Activated T-helper 1 cell treated with anti-CD3 and anti-CD28 coated beads, Interleukin-2, amount 50 U/mL, for 16 hours (primary cell): ENCODE measurements at places on chromosomes 12 and 14.

DNA sequence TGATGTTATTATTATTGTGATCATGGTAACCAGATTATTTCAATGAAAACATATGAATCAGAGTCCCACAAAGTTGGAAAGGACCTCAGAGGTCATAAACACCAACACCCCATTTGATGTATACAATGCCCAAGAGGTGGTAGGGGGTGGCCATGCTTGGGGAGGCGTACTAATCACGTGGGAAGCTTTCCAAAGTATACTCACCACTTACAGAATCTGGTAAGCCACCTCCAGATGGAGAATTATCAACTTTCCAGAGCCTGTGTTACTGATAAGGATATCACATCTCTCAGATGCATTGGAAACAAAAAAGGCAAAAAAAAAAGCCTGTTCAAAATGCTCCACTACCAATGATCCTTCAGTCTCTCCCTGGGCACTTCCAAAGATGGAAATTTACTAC is 8.4 kb downstream of the DAD1 start:
- DNase-seq = no peak

DNA sequence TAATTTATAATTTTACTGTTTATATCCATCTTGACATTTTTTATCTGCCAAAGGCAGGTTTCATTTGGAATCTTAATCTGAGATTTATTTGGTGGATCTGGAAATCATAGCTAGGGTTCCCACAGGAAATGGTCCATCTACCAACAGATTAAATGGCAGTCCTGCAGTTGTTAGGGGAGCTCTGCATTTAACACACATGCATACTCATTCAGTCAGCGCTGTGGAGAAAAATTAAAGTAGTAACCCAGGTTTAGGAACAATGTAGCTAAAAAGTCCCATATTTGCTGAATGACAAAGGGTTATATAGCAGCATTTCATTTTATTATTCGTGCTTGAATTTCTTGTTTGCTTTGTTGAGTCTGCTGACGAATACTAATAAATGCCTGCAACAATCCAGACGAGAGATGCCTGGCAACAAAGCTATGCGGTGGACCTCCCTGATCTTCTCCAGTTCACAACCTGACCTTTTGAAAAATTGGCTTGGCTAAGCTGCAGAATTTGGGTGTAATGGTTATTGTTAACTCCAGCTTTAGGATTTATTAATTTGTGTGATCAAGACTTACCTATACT is 59.8 kb downstream of the MIPOL1 start:
- no peak for DNase-seq

DNA sequence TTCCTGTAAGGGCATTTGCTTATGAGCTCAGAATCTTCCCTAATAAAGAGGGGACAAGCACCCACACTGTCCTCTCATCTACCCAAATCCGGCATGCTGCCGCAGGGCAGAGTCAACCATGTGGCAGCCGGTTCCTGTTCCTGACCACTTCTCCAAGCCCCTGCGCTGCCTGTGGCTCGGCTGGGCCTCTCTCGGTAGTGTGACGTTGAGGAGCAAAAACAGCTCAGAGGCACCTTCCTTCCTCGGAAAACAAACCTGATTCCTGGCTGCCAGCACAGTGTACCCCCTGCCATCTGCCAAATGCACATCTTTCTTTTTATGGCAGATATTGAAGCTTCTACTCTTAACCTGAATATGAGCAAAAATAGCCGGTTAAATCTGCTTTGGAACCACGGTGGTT is 50.5 kb downstream of the CFAP251 start:
- DNase-seq = no peak

- DNase-seq = no peak
Measured at GRCh38 chr12:51392556-51393237, 1.5 kb upstream of the GALNT6 start.

DNA sequence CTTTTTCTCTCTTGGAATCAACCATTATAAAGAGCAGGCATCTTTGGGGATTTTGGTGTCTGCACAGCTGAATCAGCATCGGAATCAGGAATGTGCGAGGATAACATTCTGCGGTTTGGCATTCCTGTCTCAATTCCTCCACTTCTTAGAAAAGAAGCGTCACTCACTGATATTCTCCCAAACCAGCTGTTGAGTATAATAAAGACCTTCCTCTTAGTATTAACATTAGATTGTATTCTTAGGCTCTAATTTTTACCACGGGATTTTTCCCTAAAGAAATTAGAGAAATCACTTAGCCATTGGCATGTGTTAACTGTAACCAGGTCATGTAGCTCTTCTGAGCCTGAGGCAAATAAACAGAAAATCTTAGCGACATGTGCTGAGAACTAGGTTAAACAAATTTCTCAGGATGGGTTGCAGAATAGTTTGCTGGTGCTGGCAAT is 128.7 kb downstream of the TMX1 start:
- DNase-seq = no peak

DNA sequence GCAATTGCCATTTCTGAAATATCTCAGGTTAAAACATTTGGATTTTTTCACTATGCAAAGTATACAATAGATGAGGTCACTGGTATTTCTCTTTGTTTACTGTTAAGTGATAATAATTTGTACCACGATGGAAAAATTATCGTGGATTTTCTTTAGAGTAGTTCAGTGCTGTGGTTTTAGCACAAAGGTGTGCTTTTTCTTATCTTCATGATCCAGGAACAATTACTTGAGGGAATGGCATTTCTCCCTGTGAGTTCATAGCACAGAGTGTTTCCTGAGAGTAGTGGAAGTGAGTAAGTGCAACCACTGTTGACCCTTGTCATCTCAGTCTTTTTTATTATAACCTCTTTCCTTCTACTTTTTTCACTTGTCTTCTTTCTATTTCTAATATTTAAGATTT is 86.8 kb downstream of the FGD4 start:
- DNase-seq = no peak

DNA sequence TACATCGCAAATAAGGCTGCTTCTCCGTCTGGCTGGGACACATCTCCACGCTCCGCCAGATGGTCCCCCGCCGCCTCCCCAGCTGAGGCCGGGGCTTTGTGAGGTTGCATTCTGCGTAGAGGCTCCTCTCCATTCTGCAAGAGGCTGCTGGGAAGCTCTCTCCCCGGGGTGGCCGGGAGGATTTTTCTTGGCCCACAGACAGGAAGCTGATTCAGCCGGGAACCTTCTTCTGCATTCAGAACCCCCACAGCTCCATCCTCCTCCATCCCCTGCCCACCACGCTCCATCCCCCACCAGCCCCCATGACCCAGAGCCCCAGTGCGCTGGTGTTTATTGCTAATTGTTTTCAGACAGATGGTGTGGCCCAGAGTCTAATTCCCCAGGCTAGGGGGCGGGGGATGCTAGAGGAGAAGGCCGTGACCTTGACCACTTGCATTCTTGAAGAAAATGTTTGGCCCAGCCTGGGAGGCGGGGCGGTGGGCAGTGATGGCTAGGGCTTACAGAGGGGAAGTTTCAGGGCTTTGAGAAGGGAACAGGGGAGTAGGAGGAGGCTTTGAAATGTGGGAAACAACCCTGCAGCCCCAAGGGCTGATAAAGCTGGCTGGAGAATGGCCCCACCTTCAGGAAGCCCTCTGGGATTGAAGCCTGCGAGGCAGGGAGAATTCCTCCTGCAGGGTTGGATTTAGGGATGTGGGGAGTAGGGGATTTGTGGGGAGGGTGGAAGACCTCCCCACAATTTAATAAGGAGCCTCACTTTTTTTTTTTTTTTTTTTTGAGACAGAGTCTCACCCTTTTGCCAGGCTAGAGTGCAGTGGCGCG is 88.5 kb upstream of the NCOR2 start:
- DNase-seq = no peak

GRCh38 chr14:70671652-70672644 is 30.2 kb downstream of the TTC9 start:
- no peak for DNase-seq

GRCh38 chr12:11729008-11729407 is 79.5 kb downstream of the ETV6 start:
- no peak for DNase-seq

GRCh38 chr12:123468786-123469185 is 10.8 kb downstream of the SNRNP35 start:
- no peak for DNase-seq

DNA sequence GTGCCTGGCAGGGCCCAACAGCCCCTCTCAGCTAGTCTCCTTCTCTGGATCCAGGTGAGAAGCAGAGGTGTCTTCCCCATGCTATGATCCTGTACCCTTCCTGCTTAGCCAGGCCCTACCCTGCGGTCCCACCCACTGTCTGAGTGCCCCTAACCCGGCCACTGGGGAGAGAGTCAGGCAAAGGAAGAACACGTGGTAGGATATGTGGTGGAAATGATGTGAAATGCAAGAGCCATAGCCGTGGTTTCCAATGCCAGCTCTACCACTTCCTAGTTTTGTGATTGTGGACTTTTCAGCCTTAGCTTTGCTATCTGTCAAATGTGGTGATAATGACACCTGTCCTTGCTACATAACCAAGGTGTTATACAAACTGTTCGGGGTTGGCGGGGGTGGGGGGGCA is 15.8 kb downstream of the KRT2 start:
- no peak for DNase-seq

DNA sequence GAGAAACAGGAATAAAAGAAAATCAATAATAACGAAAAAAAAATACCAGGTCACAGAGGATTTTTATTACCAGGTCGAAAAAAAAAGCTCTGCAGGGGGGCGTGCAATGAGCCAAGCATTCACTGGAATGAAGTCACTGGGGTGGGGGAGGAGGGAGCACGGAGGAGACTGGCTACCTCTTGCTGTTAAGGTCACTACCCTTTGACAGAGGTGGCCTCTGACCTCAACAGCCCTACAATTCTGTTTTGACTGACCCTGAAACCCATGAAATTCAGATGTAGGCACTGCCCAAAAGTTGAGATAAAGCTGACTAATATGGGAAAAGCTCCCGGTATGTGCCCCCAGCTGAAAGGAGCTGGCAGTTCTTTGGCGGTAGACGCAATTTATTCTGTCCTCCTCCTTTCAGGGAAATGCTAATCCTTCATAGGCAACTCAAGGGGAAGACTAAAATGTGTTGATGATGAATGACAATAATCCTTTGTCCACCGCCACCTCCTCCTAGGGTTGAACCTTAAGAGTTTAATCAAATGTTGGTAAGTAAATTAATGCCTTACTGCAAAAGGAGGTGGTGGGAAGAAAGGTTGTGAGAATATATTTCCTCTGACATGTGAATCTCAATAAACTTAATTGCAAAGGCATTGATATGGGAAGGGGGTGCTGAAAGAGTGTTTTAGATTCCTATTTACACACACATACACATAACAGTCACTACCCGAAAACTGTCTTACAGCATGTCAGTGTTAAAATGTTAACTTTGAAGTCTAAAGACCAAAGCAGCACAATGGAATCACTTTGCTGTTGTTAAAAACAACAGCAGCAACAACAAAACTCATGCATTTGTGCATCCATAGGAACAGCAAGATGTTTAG is 6.3 kb upstream of the RIC8B start:
- no peak for DNase-seq

GRCh38 chr14:32702562-32702961 is 236.1 kb upstream of the NPAS3 start:
- DNase-seq = no peak

- no peak for DNase-seq
Measured at GRCh38 chr12:130121226-130122000, 40.9 kb upstream of the FZD10 start.

DNA sequence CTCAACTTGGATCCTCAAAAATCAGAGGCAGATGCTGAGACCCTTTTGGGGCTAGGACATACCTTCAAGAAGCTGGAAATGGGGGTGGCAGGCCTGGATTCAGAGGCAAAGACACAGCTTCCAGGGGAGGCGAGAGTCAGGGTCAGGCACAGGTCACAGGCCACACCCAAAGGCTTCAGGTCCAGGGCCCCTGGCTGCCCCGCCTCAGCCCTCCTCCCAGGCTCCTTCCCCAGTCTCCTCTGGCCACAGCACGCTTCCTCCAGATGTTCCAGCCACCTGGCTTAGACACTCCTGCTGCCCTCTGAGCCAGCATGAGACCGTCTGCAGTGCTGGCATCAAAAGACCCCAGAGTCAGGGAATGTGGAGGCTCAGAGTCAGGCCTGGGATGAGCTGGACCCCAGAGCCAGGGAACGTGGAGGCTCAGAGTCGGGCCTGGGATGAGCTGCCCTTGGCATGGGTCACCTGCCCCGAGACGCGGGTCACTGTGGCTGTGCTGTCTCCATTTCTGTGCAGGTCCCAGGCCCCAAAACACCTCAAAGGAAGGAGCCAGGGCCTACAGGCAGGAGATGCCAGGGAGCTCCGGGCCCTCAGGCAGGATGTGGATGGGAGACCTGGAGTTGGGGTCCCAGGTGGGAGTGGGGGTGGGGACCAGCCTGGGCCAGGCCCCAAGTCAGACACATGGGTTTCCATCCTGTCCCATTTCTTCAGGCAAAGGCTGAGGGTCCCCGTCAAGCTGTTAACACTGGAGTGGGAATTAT is 58.9 kb downstream of the DIO3 start:
- DNase-seq = no peak

GRCh38 chr12:121980191-121980891 is 41.3 kb upstream of the BCL7A start:
- DNase-seq = no peak

DNA sequence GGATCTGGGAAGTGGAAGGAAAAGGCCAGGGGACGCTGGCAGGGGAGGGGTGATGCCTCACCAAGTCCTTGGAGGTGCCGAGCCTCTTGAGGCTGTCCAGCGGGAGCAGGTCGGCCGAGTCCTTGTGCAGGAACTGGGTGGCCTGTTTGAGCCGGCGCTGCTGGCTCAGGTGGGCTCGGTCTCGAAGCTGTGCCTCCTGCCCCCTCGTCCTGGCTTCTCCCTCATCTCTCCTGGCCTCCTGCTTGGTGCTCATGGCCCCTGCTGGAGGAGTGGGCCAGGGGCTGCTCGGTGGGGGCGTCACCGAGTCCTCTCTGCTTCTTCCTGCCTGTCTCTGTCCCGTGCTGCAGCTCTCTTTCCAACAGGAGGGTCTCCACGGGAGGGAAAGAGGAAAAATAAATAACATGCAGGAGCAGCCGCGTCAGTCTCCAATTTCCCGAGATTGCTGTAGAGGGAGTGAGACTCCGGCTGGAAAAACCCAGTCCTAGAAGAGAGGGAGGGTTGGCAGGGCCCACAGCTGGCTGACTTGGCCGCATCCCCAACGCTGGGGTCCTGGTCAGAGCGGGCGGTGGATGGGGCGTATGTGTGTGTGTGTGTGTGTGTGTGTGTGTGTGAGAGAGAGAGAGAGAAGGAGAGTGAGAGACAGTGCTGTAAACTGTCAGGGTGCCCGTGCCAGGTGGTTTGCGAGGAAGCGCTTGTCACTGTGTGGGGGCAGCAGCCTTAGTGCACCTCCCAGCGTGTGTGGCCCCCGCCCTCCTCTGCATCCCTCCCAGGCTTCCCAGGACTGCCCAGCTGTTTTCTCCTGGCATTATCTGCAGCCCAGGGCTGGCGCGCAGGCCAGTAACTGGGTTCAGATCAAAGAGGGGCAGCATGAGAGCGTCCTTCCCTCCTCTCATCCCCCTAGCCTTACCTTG is at the start of gene NRIP2:
Gene NRIP2 (minus strand): TSS at position 455 of the 911 bp plus-strand sequence. CDS start 52 bp downstream, at position 403.
- DNase-seq = no peak

GRCh38 chr12:27431185-27431584 is 15.4 kb upstream of the SMCO2 start:
- DNase-seq = no peak

GRCh38 chr14:74257941-74258763 is 18.9 kb downstream of the VSX2 start:
- no peak for DNase-seq

DNA sequence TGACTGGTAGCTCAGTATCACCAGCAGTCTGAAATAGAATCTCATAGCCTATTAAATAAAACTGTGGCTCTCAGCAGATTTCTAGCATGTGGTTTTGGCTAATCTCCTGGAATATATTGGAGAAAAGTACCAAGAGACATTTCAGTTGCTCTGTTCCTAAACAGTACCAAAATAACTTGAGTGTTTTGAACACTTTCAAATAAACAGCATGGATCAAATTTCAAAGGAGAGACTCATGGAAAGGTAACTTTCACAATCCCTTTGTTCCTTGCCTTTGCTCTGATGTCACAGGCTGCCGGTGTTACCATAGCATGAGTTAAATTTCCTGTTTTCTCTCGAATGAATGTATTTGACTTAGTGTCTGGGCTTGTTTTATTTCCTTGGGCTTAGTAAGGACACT is 3.4 kb downstream of the ARG2 start:
- DNase-seq = no peak
